ENCODE measurements at places on chromosomes 16 and 17. TPM values are rescaled to one million over a fixed set of nuclear protein-coding genes. Genes with fewer than 3 reads are reported as not detected.
A peak's percentile ranks its signal among the peaks of the same experiment; 100 is the strongest.

GRCh38 chr16:24166661-24167528 is 89.2 kb upstream of the CACNG3 start:
- DNase-seq = no peak

DNA sequence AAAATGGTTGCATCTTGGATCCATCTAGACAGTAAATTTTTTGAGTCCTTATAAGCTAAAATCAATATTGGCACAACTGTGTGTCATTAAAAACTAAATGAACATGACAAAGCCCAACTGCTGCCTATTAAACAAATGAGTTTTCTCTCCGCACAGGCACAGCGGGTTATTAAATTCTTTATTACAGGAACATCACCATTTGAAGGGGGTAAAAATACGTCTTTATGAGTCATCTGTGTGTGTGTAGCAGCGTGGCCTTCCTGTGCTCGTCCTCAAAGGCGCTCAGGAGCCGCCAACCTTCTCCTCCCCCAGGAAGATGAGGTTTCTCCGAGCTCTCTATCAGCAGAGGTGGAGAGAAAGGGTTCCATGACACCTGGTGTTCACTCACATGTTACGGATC is 62.6 kb upstream of the SDK2 start:
- DNase-seq = no peak

- no peak for DNase-seq
Measured at GRCh38 chr16:9840761-9841665, 341.2 kb downstream of the GRIN2A start.

- DNase-seq = no peak
Measured at GRCh38 chr17:31373150-31374093, 18.1 kb upstream of the RAB11FIP4 start.

GRCh38 chr17:65177901-65178300 is 40.7 kb downstream of the RGS9 start:
- DNase-seq = no peak

- DNase-seq = no peak
Measured at GRCh38 chr16:58727028-58727781, 6.9 kb downstream of the GOT2 start.

The GOT2 gene
- polyA plus RNA-seq = 238 TPM

DNA sequence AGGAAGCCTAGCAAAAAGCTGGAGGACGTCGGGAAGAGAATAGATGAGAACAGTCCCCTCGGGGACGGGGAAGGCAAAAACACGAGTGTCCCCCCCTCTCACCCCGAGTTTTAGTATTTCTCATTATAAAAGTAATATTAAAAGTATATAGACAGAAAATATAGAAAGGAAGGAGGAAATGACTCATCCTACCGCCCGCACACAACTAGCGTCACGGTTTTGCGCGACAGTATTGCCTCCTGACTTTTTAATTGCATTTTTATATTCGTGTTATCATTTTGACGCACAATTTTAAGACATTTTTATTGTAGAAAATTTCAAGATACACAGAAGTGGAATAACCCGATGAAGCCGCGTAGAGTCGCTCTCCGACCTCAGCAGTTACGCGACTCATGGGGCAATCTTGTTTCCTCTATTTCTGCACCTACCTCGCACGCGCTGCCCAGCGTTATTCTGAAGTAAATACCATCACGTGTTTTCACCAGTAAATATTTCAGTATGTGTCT is 652 bp upstream of the SLC25A19 start:
- DNase-seq = peak; percentile 44

- no peak for DNase-seq
Measured at GRCh38 chr17:57968456-57968855, 13.2 kb upstream of the CUEDC1 start.

- peak; percentile 78 for DNase-seq
Measured at GRCh38 chr16:11915114-11915643, 577 bp downstream of the GSPT1 start.

- no peak for DNase-seq
Measured at GRCh38 chr17:74641224-74641957, 17.9 kb upstream of the CD300E start.

DNA sequence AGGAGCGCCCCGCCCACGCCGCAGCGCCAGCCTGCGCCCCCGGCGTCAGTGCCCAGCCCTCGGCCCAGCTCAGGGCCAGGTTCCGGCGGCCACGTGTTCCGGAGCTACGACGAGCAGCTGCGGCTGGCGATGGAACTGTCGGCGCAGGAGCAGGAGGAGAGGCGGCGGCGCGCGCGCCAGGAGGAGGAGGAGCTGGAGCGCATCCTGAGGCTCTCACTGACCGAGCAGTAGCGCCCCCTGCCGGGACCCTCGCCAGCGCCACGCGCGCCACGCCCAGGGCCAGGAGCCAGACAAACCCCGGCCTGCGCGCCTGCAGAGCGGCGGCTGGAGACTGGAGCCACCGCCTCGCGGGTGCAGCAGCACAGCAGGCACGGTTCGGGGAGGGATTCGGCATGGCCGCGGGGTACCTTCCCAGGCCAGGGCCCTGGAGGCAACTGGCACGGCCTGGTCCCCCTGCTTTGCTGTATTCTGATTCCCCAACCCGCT is 9.3 kb downstream of the CORO6 start:
- DNase-seq = peak; percentile 98

The JUP gene
- polyA plus RNA-seq = 25.8 TPM

GRCh38 chr16:55283812-55284717 is 39.9 kb upstream of the IRX6 start:
- no peak for DNase-seq

The ZFPM1 gene
- polyA plus RNA-seq = 1.4 TPM

The KRTAP1-5 gene
- not detected for polyA plus RNA-seq

DNA sequence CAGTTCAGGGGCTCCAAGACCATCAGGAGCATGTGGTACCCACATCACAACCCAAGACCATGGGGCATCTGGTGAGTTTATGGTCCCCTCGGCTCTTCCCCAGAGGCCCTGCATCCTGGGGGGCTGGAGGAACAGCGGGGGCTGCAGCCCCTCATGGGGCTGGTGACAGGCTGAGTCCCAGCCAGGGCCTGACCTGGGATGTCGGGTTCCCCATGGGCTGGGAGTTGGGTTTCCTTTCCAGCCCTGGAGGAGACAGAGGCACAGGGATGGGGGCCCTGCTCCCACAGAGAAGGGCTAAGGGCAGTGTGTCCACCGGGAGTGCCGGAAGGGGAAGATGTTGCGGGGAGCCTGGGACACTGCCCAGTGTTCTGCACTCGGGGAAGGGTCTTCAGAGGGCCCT is 82.4 kb downstream of the GOSR1 start:
- DNase-seq = no peak

The LGALS3BP gene
- polyA plus RNA-seq = 8.9 TPM

DNA sequence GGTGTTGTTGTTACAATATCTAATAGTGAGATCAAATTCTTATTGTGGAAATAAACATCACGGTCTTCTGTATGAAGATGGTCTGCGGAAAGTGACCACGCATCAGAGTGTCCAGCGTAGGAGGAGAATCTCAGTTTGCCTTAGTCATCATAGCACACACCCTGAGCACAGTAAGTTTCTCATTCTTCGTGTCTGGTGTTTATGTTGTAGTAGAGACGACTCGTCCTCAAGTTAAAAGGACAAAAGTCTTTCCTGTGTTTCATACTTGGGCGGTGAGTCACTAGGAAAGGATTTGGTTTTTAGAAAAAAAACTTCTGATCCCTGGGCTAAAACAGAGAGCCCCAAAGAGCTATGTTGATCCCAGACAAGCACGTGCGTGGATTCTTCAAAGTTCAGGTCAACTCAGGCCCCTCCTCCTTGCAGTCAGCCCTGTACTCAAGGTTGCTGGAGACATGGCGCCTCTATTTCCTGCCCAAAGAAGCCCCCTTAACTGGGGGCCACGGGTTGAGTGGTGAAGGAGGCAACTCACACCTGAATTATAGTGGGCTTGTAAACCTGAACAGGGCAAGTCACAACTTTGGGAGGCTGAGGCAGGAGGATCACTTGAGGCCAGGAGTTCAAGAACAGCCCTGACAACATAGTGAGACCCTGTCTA is 170.4 kb downstream of the ZFHX3 start:
- no peak for DNase-seq

DNA sequence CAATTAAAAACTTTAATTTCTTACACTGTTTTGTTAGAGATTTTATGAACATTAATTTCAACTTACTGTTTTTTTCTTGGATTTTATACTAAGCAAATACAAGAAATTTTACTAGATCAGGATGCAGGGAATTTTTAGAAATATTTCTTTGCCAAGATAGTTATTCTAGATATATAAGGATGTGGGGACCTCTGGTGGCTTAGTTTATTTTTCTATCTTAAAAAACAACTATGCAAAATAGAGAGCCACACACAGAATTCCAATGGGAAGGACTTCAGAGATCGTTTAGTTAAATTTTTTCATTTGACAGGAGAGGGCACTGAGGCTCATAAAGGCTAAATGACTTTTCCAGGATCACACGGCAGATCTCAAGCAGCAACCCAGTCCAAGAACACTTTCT is 23.0 kb upstream of the CAPNS2 start:
- DNase-seq = no peak

DNA sequence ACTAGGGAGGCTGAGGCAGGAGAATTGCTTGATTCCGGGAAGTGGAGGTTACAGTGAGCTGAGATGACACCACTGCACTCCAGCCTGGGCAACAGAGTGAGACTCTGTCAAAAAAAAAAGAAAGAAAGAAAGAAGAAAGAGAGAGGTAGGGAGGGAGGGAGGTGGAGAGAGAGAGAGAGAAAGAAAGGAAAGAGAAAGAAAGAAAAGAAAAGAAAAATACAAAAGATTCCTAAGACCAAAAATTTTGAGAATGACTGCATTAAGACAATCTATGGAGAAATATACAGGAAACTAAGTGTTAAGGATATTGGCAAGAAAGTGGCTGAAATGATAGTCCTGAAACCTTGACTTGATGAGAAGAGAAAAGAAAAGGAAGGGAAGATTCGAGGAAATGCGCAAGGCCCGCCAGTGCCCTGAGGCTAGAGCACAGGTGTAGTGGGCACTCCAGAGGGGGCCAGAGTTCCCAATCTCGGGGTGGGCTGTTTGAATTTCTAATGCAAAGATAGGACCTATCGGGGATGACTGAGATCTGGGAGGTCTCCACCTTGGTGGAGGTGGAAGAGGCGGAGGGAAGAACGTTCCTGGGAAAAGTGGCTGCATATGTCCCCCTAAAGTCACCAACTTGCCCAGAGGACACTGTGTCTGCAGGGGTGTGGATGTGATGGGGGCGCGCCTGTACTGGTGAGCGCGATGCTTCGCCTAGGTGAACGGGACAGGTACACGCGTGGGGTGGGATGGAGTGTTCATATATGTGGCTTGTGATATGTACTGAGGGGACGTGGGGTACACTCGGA is 654 bp upstream of the SCNN1B start:
- DNase-seq = no peak

- DNase-seq = no peak
Measured at GRCh38 chr17:13920413-13920812, 148.9 kb upstream of the COX10 start.

DNA sequence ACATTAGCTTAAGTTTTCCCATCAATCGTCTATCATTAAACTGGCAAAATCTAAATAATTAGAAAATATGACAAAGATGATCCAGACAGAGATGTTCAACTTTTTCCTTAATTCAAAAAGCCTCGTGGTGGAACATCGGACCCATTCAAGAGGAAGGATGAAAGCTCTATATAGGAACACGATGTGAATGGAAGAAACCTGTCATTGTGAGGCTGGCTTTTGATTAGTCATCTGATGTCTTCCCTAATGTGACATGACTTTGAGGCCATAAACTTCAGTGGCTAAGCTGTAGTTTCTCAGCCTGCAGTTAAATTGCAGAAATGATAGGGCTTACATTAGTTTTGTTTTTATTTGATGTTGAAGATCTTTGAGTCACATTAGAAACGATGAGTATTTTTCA is 1.0 kb downstream of the AMZ2 start:
- no peak for DNase-seq

The PRKAR1A gene
- 145 TPM for polyA plus RNA-seq

The INCA1 gene
- polyA plus RNA-seq = 4.1 TPM

The MPHOSPH6 gene
- polyA plus RNA-seq = 22.7 TPM

- no peak for DNase-seq
Measured at GRCh38 chr16:66840883-66841282, 3.3 kb upstream of the CA7 start.

- no peak for DNase-seq
Measured at GRCh38 chr16:58099097-58099955, 29.9 kb downstream of the CFAP20 start.

DNA sequence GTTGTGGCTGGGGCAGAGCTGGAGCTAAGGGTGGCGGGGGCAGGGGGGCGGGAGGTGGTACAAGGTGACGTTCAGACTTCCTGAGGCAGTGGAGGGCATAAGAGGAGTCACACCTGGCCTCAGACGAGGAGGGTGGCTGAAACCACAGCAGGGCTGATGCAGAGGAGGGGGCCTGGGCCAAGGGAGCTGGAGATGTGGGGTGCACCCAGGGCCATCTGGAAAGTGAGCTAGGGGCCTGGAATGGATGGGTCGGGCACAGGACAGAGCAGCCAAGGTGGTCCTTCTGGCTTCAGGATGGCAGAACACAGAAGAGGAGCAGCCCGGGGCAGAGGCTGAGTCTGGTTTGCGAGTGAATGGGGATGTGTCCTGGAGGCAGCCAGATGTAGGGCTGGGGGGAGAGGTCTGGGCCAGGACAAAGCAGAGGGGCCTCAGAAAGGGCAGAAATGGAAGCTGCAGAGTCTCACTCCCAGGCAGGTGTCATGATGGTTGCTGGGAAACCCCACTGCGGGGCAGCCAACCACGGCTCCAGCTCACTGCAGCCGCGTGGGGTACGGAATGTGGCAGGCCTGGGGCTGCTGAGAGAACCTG is 57.6 kb downstream of the PRMT7 start:
- no peak for DNase-seq

DNA sequence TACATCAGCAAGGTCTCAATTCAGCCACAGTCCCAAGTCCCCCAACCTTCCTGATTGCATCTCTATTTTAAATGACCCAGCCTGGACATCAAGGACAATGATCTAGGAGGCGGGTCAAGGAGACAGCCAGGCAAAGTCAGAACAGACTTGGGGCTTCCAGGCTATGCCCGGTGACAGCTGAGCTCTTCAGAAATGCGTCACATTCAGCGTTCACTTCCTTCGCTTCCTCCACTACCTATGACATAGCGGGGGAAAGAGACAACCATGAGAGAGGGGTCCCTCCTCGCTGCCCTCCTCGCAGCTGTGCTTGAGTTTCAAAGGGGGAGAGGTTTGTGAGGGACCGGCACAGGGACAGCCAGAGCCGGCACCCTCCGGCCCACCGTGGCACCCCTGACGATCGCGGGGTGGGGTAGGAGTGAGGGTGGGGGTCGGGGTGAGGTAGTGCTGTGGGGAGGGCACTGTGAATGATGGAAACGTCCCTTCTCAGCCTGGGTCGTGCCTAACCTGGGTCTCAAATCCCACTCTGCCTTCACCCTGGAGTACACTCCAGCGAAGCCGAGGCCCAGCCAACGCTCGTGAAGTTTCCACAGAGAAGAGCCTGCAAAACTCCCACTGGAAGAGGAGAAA is 12.3 kb upstream of the LGALS3BP start:
- peak; percentile 2 for DNase-seq

The MPG gene
- 68.1 TPM for polyA plus RNA-seq
